Activated T-helper 17 cell treated with anti-CD3 and anti-CD28 coated beads, Interleukin-2, amount 50 U/mL, for 72 hours (primary cell): ENCODE measurements at places on chromosomes 7 and 10. TPM values are rescaled to one million over a fixed set of nuclear protein-coding genes. Genes with fewer than 3 reads are reported as not detected.

The DNAH11 gene
- 5.9 TPM for total RNA-seq

DNA sequence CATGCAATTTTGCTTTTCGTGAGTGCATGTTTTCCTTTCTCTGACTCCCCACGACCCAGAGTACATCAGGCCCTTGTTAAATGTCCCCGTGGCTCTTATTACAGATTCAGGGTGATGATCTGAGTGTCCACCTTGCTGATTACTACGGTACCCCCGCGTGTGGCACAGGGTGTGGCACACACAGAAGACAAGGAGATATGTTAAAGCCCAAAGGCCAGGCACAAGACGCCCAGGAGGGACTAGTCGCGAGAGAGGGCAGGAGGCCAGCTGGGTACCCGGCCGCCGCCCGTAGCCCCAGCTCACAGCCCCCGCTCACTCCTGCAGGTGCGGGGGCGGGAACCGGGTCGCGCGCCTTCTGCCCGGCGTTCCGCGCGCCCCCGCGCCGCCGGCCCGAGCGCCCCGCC lies 281 bp upstream of the EXOC6 start:
- peak; percentile 57 for ATAC-seq

The DRGX gene
- total RNA-seq, result not detected

DNA sequence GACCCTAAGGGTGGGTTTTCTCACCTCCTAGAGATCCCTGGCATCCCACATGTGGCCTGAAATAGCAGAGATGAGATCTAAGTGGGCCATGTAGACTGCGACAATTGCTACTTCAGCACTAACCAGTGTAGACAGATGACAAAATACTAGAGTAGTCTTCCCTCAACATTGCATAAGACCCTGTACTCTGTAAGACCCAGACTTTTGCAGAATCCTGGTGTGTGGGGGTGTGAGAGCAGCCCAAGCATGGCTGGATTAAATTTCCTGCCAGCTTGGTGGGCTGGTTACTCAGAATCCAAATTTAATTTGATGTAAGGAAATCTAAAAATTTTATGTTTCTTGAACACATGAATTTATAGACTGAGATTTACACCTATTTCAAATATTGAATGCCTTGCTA lies 88.3 kb downstream of the ZNF365 start:
- no peak for ATAC-seq

DNA sequence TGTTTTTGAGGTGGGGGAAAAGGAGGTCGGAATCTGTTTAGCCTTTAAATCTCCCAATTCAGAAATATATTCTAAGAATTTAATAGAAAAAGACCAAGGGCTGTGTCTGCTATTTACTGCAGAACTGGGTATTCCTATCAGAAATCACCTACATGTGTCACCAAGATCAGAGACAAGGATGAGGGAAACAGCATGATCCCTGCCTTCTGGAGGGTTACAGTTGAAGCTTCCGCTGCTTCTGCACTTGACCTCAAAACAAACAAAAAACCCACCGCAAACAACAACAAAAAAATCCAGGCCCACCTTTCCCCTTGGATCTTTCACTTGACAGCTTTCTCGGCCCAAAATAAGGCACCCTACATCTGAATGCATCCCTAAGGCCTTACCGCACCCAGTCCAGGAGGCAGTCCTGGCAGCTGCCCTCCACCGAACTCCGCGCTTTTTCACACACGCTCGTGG lies 750 bp upstream of the CDK14 start:
- ATAC-seq, result no peak

DNA sequence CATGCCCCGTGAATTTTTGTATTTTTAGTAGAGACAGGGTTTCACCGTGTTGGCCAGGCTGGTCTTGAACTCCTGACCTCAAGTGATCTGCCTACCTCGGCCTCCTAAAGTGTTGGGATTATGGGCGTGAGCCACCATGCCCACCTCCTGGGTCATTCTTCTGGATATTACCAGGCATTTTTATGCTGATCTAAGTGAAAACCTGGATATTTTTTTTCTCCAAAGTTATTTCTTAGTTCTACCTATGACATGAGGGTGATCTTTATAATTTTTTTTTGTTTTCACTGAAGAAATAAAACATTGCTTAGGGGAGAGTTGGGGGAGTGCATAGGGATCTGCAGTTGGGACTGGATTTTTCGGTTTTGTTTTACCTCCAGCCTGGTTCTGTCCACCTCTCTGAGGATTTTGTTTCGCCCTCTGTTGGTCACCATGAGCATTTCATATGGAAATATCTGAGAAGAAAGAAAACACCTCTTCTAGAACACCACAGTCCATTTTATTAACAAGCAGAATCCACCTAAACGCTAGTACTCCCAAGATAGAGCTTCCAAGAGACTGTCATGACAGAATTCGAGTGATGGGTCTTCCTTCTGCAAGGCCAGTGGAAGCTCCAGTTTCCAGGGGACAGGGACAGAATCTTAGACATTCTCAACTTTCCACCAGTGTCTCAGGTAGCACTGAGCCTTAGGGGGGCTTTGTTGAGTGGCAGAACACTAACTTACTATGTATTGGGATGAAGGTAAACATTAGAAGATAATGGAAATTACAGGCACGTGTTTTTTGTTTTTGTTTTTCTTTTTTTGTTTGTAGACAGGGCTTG lies 33.4 kb upstream of the AFAP1L2 start:
- ATAC-seq, result no peak
